ENCODE measurements at places on chromosomes 13 and 19.

DNA sequence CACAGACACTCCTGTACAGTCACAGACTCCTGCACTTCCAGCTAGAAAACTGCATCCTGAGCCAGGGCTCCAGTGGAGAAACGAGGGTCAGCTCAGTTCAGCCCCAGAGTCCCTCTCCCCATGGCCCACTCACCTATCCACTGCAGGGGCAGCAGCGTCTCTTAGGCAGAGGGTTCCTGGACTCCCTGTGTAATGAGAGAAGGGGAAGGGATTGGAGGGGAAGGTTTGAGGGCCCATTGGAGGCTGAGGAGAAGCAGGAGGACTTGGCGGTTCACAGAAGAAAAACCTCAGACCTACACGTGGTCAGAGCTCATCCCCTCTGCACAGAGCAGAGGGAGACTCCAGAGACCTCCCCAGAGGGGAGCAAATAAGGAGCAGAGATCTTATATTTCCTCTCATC, 9.2 kb upstream of the CEACAM18 start:
- DNase-seq = no peak

DNA sequence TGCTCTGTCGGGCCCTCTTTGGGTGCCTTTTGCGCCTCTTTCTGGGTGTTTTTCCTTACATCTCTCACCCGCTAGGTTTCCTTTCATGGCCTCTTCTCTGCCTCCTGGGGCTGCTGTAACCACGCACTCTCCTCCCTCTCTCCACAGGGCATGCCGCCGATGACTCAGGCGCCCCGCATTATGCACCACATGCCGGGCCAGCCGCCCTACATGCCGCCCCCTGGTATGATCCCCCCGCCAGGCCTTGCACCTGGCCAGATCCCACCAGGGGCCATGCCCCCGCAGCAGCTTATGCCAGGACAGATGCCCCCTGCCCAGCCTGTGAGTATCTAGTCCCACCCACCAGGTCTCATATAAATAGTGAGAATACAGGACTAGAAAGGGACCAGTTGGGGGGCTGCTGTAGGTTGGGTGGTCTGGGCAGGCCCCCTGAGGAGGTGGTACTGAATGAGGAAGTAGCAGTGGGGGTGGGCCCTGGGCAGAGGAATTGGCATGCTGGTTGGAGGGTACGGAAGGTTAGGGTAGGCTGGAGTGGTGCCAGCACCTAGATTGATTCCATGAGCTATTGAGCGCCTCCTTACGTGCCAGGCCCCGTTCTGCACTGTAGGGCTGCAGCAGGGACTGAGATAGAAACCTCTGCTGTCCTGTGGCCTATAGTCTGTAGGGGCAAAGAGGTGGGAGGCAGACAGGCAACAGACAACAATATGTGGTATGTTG, 11.9 kb downstream of the SNRPA start:
- DNase-seq = no peak

DNA sequence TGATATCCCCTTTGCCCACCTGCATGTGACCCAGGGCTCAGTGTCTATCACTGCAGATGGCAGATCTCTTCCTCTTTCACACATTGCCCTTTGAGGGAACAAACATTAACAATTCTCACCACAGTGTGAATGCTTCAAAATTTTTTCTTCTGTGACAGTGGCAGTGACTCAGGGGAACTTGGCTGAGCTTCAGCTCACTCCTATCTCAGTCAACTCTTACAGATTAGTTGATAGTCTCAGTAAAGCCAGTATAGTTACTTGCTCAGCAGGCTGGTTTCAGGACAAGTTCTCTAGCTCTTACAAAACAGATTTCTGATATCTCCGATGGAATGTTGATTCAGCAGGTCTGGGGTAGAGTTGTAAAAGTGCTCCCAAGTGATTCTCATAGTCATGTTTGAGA, 166.9 kb downstream of the DLEU7 start:
- DNase-seq = no peak

GRCh38 chr13:114154476-114154875, 22.1 kb upstream of the RASA3 start:
- DNase-seq = no peak

DNA sequence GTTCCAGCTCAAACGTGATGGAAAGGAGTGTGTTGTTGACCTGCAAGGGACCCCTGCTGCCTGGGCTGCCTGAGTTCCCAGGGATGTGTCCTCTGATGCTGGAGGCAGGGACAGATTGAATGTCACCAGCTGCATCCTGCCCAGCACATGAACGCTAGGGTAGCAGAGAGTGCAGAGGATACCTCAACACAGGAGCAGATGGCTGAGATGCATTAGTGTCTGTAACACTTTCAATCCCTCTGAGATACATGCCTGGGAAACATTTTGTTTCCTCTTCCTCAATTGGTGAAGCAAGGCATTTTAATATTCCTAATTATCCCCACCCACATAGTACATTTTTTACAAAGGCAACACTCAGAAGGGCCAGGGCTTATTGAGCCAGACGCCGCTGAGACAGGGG, 106.4 kb upstream of the UBL3 start:
- no peak for DNase-seq

- DNase-seq = no peak
Measured at GRCh38 chr19:39517432-39517831, 2.5 kb downstream of the SELENOV start.

DNA sequence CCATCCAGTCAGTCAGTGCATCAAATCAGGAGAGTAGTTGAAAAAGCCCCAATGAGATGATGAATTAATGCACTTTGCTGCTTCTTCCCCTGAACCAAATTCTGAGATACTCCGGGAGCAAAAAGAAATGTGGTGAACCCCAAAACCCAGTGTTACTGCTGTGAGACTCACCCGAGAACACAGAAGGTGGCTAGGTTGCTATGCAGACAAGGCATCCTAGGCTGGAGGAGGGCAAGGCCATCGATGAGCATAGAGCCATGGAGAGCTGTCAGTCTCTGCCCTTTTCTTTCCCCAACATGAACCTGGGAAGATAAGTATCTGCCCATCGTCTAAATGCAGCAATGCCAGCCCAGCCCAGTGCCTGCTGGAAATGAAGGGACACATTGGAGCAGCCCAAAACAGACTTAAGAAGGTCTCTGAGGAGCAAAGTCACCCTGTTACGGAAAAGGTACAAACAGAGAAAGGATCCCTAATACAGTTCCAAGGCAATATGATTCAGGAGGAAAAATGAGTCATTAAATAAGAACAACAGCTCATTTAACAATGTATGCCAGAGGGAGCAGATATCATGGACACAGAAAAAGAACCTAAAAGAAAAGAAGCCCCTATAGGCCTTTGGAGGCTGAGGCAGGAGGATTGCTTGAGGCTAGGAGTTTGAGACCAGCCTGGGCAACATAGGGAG, 272.0 kb downstream of the FOXO1 start:
- no peak for DNase-seq

DNA sequence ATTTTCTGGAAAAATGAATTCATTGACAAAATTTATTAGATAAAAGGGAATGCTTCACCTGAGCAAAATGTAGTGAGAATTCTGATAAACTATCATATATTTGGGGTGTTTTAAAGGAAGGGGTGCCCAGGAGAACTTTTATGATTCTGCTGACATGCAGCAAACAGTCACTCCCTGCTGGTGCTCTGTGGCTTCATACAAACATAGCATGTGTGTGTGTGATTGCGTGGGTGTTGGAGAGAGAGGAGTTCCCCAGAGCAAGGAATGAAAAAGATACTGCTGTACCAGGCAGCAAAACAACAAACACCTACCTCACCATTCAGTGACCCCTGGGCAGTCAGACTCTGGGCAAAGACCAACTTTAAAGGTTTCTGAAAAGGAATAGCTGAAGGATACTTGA, 546.7 kb downstream of the RFC3 start:
- no peak for DNase-seq

DNA sequence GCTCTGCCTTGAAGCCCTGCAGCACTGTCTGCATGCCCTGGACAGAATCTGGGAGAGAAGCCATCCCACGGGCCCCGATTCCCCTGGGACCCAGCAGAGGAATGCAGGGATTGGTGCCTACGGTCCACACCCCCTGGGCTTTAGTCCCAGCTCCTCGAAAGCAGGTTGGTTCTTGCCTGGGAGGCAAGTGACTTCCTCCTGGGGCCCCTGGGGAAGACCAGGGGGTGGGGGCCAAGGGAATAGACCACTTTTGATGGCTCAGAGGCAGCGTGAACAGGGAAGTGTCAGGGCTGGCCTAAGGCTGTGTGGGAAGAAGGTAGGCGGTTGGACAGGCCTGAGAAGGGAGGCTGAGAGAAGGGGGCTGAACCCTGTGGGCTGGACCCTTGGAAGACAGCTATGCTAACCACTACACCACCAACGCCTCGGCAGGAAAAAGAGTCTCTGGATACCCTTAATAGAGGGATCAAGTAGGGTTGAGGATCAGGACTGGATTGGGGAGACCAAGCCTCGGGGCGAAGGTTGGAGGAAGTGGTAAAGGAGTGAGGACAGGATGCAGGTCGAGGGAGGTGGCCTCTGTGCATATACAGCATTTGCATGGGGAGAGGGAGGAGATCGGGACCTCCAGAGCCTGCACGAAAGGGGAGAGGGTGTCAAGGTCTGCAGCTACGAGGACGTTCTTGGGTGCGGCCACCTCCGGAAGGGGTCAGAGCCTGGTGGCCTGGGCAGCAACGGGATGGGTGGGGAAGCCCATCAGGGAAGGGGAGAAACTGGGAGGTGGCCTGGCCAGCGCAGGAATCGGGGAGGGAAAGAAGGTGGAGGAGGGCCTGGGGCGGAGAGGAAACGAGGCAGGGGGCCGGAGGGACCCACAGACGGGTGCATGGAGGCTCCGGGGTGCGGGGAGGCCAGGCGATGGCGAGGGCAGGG, 709 bp downstream of the DPP9 start:
- DNase-seq = no peak

- DNase-seq = no peak
Measured at GRCh38 chr13:95212983-95213850, 88.0 kb downstream of the ABCC4 start.

GRCh38 chr19:50512999-50513745, 541 bp downstream of the ASPDH start:
- no peak for DNase-seq

All from activated T-helper 1 cell treated with anti-CD3 and anti-CD28 coated beads, Interleukin-2, amount 50 U/mL, for 16 hours (primary cell).